DMS79 treated with DMSO at 0.1 percent for 48 hours (cell line): ENCODE measurements at places on chromosomes 7 and 10.

DNA sequence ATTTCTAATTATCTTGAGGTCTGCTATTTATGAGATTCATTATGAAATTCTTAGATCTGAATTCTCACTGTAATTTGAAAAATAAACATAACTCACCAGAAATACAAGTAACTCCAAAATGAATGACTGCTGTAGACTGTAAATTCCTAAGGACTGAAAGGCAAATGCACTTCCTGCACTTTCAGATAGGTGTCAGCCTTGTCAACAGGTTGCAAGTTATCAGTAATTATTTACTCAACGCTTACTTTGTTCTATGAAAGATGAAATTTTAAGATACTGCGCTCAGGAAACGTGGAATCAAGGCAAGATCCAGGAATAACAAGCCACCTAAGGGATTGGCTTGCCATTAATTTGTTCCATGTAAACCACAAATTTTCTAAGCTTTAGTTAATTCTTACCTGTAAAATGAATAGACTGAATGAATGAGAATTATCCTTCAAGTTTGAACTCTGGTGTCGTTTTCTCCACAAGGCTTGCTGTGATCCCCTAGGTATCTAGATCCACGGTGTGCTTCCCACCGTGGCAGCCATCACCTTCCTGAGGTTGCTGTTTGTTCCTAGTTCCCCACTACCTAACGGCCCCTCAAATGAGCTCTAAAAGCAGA, 12.6 kb downstream of the DHX32 start:
- DNase-seq: peak; percentile 1

DNA sequence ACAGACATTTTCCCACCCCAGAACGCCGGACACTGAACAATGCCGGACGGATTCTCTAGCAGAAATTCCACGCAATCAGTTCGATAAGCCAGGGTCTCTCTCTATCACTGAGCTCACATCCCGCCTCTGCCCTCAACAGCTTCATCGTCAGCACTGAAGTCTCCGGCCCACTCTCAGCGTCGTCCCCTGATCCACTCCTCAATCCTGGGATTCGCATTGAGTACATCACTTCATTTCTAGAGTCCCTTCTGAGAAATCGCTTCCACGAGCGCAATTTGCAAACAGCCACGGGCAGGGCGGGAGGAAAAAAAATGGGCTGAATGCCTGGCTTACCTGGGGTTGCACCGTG, 365 bp downstream of the YME1L1 start:
- no peak for DNase-seq

- no peak for DNase-seq
These were observed 147.3 kb upstream of the PCBD1 start for GRCh38 chr10:71035511-71036296.

GRCh38 chr7:84484502-84485079, 290.0 kb upstream of the SEMA3A start:
- no peak for DNase-seq

- DNase-seq: peak; percentile 61
These were observed 83.9 kb downstream of the CXCL12 start for GRCh38 chr10:44300666-44301649.

- DNase-seq: no peak
These were observed 115.8 kb downstream of the MAGI2 start for GRCh38 chr7:79337717-79338116.

GRCh38 chr10:29671228-29671780, 36.5 kb upstream of the SVIL start:
- no peak for DNase-seq

DNA sequence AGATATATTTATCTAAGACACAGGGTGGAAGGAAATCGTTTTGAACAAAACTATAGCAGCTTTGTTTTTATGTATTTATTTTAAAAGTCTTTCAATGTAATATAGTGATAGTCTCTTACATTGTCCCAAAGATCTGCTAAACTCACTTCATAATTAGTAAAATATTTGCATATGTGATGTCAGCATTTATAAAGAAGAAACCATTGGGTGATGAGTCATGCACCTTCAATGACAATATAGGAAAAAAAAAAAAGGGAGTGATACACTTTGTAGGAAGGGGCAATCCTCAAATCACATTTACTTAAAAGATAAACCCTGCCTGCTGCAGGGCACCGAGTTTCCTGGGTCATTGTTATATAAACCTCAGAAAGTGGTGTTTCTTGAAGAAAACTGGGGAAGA, 112.4 kb upstream of the SEMA3C start:
- no peak for DNase-seq

GRCh38 chr10:49661140-49661856, 18.2 kb upstream of the C10orf53 start:
- no peak for DNase-seq

DNA sequence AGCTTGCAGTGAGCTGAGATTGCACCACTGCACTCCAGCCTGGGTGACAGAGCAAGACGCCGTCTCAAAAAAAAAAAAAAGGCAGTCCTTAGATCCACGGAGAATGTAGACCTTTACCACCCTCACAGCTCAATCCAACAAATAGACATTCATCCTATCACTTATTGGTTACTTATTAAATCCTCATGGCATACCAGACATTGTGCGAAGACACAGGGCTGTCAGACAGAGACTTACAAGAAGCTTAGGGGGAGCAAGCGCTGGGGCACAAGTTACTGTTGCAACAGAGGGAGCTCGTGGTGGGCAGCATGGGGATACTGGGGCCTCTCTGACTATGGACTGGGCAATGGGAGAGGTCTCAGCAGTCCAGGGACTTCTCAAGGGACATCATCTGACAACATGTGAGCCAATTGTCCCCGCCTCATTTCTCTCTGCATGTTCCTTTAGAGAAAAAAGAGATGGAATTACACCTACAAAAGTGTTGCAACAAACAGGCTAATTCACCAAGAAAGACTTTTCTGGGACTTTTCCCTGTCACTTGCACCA, 82.8 kb upstream of the TNS3 start:
- DNase-seq: no peak

- DNase-seq: no peak
These were observed 33.9 kb upstream of the GSAP start for GRCh38 chr7:77450054-77450453.

GRCh38 chr10:62095181-62096122, 173.2 kb downstream of the RTKN2 start:
- DNase-seq: no peak

- DNase-seq: no peak
These were observed 1.1 kb downstream of the RHOBTB1 start for GRCh38 chr10:60942788-60943315.

DNA sequence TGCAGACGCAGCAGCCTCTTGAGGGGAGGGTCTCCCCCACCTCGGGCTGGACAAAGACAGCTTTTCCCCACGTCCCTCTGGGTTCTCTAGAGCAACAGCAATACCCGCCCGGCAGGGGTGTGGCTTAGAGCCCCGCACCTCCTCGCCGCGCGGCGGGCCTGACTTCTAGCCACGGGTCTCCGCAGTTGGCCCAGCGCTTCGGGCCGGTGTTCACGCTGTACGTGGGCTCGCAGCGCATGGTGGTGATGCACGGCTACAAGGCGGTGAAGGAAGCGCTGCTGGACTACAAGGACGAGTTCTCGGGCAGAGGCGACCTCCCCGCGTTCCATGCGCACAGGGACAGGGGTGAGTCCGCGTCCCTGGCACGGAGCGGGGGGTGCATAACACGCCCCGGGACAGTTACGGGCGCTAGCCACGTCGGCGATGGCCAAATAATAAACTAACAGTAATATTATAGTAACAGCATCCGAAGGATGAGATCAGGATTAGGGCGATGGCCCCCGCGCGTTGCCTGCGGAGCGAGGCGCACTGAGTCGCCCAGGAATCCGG, 1.2 kb downstream of the CYP2E1 start:
- no peak for DNase-seq

DNA sequence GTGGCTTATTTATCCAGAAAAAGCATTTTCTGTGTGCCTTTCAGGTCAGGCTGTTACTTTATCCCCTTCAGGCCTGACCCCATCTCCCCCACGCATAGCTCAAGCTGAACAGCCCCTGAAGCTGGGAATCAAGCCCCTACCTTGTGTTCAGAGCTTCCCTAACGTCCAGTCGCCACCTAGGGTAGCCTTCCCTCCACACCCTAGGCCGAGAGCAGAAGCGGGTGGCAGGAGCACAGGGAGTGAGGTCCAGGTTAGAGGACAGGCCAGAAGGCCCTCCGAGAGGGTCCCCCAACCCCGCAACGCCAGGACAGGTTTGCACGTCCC, 479 bp upstream of the SEMA4G start:
- no peak for DNase-seq

- no peak for DNase-seq
These were observed 2.2 kb downstream of the MAP3K8 start for GRCh38 chr10:30436191-30436611.

GRCh38 chr10:50439187-50439586, 184.6 kb downstream of the SGMS1 start:
- DNase-seq: no peak

DNA sequence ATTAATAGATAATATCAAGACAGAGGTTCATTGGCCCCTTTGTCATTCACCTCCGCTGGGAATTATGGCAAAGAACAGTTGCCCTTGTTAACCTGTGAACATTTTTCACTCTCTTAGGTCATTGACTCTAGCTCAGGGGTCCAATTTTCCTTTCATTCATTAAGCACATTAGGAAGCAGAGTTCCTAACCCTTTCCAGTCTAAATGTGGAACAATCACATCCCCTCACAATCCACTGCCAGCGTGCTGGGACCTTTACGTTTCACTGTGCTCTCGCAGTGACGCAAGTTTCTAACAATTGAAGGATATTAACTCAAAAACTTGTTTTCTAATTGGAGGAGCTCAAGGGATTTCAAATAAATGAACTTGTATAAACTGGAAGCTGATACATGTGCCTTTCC, 79.3 kb upstream of the MEOX2 start:
- DNase-seq: no peak

GRCh38 chr10:102406815-102407214, 11.3 kb downstream of the NFKB2 start:
- DNase-seq: no peak

- DNase-seq: no peak
These were observed 143.1 kb downstream of the ELAPOR2 start for GRCh38 chr7:86916277-86916825.

DNA sequence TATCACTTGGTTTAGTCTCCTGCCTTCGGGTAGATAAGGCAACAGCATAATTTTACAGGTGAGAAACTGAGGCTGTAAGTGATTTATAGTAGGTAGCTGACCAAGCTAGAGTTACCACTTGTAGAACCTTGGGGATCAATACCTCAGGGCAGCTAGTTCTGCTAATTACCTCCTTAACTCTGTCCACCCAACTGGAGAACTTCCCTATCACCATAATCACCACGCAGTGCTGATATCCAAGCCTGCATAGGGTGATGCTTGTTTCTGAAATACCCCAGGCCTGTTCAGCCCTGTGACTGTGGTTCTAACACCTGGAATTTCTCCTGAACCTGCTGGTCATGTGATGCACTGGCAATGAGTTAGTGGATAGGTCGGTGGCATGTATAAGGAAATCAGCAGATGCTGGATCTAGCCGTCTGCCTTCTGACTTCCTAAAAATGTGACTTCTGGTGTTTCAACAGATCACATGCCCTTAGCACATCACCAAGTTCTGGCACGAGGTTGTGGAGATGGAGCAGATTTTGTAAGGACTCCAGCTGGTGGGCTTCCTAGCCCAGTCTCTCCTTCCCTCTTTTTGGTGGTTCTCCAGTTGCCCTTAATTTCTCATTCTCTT, 15.3 kb downstream of the PLAU start:
- DNase-seq: no peak

- peak; percentile 43 for DNase-seq
These were observed 308.5 kb upstream of the FZD1 start for GRCh38 chr7:90955641-90956207.

DNA sequence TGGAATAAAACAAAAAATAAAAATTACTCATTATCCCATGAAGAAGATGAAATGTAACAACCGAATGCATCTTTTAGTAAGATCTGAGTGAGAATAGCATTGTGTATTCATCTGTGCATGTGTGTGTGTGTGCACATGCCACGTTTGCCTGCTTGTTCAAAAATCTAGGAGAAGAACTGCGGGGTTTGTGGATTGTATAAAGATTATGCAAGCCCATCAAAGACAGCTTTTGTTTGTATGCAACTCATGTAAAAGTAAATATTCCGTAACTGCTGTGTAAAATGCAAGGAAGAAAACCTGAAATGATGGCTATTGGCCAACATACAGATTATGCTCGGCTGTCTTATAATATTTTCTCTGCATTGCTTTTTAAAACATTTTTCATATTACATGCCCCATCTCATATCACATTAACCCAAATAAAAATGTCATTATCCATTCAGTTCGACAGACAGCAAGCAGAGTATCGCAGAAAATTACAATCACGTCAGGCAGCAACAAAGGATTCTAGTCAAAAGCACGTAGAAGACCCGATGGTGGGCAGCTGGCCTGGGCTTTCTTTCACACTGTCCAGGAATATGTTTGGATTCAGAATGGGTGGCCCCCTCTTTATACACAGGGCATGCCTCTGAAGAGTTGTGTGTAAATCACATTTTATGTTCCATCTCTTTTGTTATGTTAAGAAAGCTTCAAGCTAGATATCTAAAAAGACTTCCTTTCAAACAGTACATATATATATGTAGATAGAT, 114.0 kb downstream of the PARP12 start:
- DNase-seq: no peak

GRCh38 chr10:24723386-24723787, 300 bp downstream of the ARHGAP21 start:
- no peak for DNase-seq

- DNase-seq: no peak
These were observed 99.7 kb upstream of the TARP start for GRCh38 chr7:38373155-38373554.

GRCh38 chr7:92794391-92794790, 42.0 kb downstream of the CDK6 start:
- no peak for DNase-seq

- peak; percentile 33 for DNase-seq
These were observed 100.3 kb downstream of the DOCK4 start for GRCh38 chr7:112105584-112106530.

- no peak for DNase-seq
These were observed 144.6 kb downstream of the PRKAG2 start for GRCh38 chr7:151732292-151732691.

DNA sequence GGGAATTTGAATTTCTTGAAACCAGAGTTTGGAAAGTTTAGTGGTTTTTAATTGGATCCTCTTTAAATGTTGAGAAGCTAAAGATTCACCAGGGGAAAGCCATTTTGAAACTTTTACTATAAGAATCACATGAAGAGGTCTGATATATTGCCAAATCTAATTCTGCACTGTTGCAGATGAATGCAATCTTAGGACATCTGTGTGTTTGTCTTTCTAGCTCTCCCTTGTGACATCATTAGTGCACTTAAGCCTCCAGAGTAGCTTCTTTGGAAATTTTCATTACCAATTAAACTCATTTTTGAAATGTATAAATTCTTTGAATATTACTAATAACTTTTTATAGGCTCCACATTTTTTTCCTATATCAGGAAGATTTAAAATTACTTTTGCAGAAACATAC, 160.2 kb downstream of the BICC1 start:
- DNase-seq: no peak

- no peak for DNase-seq
These were observed 1.1 kb upstream of the RGR start for GRCh38 chr10:84243759-84244158.

- no peak for DNase-seq
These were observed 254.6 kb downstream of the TNS3 start for GRCh38 chr7:47327346-47327697.

GRCh38 chr7:73342645-73343044, 14.7 kb downstream of the FKBP6 start:
- DNase-seq: peak; percentile 16

- no peak for DNase-seq
These were observed 14.9 kb downstream of the HIPK2 start for GRCh38 chr7:139762886-139763285.

GRCh38 chr7:25722856-25723255, 429.1 kb upstream of the NFE2L3 start:
- DNase-seq: no peak

- DNase-seq: no peak
These were observed 57.6 kb downstream of the CNNM2 start for GRCh38 chr10:102975483-102976379.
